SW480 (cell line): ENCODE measurements at places on chromosomes 4 and X.

DNA sequence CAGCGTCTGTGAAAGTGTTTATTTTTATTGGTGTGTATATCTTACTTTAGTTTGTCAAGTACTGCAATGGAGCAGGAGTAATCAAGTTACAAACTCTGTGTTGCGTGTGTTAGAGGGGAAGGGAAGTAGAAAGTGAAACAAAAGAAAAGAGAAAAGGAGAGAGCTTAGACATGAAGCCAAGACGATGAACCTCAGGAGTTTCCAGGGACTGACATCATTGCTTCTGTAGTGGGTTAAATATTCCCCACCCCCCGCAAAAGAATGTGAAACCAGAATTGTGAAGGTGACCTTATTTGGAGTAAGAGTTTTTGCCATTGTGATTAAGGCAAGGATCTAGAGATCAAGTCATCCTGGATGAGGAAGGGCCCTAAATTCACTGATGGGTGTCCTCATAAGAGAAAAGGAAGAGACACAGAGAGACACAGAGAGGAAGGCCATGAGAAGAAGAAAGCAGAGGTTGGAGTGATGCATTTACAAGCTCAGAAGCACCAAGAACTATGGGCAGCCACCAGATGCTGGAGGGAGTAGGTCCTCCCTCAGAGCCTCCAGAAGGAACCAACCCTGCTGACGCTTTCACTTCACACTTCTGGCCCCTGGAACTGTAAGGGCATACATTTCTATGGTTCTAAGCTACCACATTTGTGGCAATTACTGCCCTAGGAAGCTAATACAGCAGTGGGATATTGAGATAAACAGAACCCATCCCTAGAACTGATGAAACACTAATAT, 173.6 kb upstream of the SFRP2 start:
- no peak for DNase-seq

DNA sequence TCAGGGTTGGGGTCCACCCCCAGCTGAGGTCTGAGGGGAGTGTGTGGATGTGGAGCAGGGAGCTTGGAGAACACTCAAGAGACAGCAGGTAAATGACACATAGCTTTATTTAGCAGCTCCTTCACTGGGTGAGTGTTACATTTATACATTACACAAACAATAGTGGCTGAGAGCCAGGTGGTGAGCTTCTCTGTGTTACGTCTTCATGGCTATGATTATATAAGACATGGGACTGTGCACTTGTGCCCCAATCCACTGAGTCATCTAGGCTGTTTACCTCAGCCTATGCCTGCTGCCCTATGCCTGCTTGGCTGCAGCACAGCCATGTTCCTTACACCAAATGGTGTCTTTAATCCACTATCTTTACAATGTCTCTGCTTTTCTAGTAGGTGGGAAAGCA, 459.6 kb downstream of the AFF2 start:
- no peak for DNase-seq

GRCh38 chr4:6676722-6677558, 16.7 kb upstream of the S100P start:
- DNase-seq: no peak

DNA sequence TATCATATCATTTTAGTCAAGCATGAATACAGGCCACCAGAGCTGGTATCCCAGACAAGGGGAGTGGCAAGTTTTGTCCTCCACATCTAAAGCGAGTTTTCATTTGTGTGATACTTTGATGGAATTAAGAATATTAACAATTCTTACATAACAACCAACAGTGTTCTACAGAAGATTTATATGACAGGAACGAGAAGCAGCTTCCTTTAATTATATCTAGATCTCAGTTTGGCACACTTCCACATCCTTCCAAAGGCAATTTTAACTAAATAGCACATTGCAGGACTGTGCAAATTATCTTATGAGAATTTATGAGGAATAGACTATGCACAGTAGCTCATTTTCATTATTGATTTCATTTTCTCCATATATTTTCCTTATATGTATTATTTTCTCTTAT, 121.2 kb upstream of the GUCY1A1 start:
- no peak for DNase-seq

- DNase-seq: no peak
Observed at GRCh38 chr4:148071009-148071408, 339.1 kb downstream of the ARHGAP10 start.

- DNase-seq: peak; percentile 39
Observed at GRCh38 chr4:93791570-93792195, 36.9 kb upstream of the ATOH1 start.

- no peak for DNase-seq
Observed at GRCh38 chr4:3387943-3388361, 53.8 kb upstream of the HGFAC start.

DNA sequence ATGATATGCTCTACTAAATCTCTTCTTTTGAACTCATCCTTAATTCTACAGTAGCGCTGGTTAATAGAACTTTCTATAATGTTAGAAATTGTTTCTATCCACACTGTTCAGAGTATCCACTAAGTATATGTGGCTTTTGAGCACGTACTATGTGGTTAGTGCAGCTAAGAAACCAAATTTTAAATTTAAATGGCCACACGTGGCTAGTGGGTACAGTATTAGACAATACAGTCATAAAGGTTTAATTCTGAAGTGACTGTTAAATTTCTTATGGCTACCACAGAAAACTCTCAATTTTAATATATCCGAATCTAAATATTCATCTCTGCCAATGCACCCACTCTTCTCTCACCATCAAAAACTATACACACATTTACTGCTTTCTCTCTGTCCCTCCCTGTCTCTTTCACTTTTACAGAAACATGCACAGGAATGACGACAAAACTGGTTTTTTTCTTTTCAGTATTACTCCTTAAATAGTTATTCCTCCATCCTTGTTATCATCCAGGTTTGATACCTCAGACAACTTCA, 583.9 kb downstream of the KCTD8 start:
- no peak for DNase-seq

DNA sequence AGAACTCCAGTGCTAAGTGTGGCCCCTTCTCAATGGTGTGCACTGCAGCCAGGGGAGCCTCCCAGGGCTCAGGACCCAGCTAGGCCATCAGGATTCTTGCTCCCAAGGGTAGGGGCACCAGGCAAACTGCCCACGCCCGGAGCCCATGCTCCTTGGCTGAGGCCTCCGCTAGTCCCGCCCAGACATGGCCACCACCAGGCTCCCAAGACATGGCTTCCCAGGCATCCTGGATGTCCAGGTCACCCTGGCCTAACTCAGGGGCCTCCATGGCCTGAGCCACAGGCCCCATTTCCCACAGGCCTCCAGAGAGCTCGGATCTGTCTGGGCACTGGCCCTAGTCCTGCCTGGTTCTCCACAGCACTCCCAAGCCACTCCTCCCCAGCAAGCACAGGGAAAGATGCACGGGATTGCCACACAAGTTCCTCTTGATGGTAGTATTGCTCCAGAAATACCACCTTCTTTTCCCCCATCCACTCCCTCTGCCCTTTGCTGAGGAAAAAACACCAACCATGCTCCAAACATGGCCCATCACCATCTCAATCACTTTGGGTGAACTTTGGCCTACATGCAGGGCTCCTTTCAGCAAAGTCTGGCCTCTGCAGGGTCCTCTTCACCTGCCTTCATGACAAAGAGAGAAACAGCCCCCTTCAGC, 274.7 kb upstream of the AGTR2 start:
- no peak for DNase-seq

GRCh38 chr4:126959056-126959745, 673.6 kb upstream of the INTU start:
- no peak for DNase-seq

DNA sequence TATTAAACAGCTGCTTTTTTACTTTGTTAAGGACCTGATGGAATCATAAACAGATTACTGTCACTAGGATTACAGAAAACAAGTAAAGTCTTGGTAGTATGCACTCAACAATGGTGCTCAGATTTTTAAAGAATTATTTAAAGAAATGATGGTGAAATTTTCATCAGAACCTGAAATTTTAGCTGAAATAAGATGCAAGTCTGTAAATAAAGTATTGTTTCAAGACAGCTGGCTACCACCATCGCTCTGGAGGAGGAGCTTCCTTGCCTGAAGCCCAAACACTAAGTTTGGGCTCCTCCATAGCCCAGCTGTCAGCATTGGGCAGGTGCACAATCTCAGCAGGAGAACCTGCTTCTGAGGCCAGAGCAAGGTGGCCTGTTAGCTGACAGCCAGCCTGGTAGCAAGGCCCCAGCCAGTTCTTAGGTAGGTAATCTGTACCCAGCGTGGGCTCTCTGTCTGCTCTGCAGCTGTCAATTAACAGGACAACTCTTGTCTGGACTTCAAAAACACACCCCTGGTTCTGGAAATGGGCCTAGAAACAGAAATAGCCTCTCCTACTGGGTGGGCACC, 4.6 kb downstream of the GAB1 start:
- no peak for DNase-seq

- DNase-seq: no peak
Observed at GRCh38 chr4:7980036-7980435, 40.4 kb upstream of the AFAP1 start.

DNA sequence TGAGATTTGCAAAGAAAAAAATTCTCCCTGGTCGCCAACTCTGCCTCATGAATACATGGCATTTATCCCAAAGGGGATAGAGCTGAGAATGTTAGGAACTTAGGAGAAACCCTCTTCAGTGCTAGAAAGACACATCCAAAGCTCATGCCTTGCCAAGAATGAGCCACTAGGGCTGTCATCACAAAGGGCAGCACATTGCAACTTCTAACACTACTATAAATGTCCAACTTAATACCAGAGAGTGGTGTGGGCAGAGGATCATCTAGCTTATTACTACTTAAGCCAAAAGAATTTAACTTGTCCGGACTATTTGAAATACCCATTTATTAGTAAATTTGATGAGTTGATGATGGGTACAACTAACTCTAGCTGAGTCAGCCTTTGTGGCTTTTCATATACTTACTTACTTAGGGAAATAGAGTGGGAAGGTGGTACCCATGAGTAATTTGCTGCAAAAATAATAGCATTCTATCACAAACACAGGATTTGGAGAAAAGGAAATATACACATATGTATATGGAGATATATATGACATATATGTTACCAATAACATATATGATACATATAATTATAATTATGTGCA, 66.3 kb upstream of the GAB1 start:
- no peak for DNase-seq

GRCh38 chr4:123573866-123574508, 177.4 kb downstream of the SPRY1 start:
- no peak for DNase-seq

DNA sequence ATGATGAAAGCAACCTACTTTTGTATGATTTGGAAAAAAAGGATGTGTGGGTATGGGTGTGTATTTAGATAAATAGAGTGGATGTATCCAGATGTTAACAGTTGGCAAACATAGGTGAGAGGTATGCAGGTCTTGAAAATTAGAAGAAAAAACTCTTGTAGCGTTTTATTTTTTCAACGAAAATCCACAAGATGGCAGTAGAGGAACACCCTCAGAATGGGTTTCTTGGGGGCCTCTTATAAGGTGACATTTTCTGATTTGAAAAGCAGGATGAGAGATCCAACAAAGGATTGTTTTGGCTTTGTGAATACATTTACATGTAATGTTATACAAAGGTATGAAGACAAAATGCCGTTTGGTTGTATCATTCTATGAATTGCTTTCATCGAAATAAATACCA, 68.3 kb downstream of the FMR1NB start:
- peak; percentile 40 for DNase-seq

- DNase-seq: no peak
Observed at GRCh38 chr4:73086095-73086868, 16.8 kb upstream of the COX18 start.

DNA sequence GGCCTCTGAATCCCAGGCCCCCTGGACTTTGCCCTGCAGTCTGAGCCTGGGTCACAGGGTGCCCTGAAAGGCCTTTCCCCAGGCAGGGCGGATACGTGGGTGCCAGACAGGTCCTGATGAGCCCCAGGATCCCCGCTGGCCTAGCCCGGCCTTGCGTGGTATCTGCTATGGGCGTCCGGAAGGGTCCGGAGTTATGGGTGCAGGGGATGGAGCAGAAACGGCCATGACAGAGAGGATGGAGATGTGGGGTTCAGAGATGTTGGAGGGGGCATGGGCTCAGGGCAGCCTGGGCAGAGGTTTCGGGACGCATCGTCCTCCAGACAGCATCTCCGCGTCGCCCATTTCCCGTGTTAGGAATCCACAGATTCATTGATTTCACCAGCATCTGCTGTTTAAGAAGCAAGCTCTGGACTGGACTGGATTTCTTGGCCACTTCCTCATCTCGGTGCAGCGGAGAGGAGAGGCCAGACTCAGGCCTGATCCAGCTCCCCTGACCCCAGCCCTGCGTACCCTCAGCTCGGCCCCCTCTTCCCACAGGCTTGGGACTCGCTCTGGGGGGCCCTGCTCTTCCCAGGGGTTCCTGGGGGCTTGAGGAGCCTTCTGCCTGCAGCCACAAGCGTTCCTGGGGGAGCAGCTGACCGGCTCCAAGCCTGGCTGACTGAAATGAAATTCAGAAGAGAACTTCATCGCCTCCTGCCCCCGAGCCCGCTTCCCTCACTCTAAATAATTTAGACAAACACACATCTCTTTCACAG, 86.9 kb upstream of the ADRA2C start:
- no peak for DNase-seq

DNA sequence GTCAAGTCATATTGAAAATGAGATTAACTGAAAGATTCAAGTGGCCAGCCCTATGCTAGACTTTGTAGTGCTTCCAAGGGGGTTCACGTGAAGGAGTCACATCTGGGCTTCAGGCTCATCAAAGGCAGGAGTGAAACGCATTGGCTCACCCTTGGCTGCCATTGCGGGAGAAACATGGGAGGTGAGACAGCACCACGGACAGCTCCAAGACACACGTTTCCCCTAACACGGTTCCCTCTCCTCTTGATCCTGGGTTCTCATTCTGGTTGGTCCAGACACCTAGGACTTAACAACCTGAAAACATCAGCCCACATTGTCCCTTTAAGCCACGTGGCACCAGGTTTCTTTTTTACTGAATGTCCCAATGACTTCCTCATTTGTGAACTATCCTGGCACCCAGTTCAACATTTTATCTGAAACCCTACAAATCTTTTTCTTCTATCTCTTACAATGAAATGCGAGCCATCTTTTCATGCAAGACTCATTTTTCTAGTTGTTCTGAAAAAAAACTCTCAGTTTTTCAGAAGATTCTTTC, 279.0 kb upstream of the VCX3A start:
- no peak for DNase-seq

GRCh38 chrX:124737771-124738170, 391.4 kb downstream of the SH2D1A start:
- no peak for DNase-seq

- DNase-seq: no peak
Observed at GRCh38 chrX:132407691-132408090, 81.1 kb downstream of the MBNL3 start.

- no peak for DNase-seq
Observed at GRCh38 chr4:155687380-155687982, 20.8 kb downstream of the GUCY1A1 start.
